ENCODE measurements at places on chromosomes 13 and 19.

DNA sequence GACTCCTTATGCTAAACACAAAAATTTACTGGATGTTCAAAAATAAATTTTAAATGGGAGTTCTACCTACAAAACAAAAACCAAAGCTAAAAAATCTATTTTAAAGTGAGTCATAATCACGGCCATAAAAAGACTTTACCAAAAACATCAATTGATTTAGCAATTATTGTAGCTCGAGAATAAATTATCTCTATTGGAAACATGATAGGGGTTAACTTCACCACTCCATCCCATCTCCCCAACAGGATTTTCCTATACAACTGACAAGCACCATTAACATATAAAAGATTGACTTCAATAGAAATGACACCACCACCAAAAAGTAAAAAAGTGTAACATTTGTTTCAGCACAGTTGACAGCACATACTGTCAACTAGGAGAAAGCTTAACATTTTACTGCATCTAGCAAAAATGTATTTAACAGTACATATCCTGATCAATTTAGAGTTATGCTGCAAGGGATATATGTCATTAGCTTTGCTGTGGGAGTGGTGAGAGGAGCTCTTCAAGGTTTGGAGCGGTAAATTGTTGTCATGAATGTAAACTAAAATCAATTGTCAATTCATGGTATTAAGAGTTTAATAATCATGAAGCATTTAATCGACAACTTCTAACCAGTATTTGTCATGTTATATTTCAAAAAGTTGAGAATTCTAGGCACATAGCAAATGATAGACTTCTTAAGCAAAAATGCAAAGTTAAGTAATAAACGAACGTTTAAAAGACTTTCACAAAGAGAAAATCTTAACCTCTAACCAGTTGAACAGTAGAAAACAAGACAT is 3.8 kb downstream of the UBL3 start:
- no peak for DNase-seq

DNA sequence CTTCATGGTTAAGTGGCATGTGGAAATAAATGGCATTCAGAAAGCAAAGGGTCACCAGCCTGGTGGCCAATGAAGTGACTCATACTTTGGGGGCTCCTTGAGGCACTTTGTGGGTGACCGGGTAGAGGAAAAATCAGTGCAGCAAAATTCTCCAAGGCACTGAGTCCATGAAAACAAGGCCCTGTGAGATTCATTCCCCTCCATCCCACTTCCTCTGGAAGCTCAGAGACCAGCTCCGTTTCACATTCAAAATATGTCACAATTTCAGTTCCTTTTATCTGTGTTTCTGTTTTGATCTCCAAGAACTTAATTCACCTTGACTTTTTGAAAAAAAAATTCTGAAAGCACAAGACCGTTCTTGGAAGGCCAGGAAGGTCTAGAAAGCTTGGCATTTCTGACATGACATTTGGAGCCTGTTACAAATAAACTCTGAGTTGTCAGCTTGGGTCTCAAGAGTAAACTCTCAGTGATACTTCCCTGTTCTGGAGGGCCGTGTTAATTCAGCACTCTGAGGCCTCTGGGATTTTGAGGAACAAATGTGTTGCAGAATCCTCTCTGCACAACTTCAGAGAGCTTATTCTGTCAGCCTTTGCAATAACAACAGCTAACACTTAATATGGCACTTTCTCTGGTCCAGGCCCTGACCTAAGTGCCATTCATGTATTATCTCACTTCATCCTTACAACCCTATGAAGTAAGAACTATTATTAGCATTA is 6.8 kb downstream of the CYSLTR2 start:
- DNase-seq = no peak

- DNase-seq = no peak
These were observed 147.2 kb upstream of the VSTM2B start for GRCh38 chr19:29378543-29379080.

- no peak for DNase-seq
These were observed 50.3 kb downstream of the ABCC4 start for GRCh38 chr13:95250961-95251360.

- DNase-seq = no peak
These were observed 24.4 kb downstream of the ELF1 start for GRCh38 chr13:40994581-40995230.

DNA sequence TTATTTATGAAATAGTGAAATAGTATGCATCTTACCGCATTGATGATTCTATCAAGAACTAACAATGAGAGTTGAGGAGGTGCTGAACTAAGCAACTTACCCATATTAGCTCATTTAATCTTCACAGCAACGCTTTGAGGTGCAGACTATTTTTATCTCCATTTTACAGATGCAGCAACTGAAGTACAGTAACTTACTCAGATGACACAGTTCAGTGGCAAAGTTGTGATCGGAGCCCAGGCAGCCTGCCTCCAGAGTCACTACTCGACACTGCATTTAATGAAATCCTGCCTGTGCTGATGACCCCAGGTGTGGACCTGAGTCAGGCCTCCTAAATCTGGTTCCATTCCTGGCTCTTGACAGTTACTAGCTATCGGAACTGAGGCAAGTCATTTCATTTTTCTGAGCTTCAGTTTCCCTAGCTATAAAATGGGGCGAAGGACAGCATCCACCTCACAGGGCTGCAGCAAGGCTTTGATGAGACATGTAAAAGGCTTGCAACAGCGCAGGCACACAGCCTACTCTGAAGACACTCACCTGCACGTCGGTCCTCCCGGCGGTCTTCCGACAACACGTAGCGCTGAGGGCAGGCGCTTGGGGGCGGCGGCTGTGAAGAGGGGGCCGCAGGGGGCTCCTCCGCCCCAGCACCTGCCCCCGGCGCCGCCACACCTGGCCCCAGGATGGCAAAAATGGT is 1.5 kb downstream of the MYPOP start:
- no peak for DNase-seq

GRCh38 chr13:29106651-29107050 is 286.5 kb downstream of the MTUS2 start:
- no peak for DNase-seq
